ENCODE measurements at places on chromosomes 3 and 15.

GRCh38 chr3:194118920-194119319 lies 17.0 kb upstream of the HES1 start:
- DNase-seq = no peak

DNA sequence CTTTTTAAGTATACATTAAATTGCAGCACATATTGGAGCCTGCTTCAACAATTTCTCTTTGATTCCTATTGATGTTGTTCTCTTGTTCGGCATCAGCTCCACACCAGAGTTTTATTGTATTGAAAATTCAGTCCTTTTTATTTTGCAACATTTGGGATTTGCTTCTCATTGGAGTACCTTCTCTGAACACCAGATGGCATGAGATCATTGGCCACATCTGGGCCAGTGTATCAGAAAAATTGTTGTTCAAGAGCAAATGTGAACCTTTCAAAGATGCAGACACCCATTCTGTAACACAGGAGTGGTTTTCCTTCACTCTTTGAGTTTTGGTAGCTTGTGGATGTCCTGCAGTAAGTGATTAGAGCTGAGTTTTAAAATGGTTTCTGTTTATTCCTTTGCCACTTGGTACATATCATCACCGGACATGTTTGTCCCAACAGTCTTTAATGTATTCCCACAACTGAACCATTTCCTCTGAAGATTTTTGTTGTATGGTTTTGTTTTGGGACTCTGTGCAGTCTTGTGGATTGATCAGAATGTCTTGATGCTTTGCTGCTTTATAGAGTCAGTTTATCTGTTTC lies 96.1 kb downstream of the MCTP2 start:
- DNase-seq = peak; percentile 3

DNA sequence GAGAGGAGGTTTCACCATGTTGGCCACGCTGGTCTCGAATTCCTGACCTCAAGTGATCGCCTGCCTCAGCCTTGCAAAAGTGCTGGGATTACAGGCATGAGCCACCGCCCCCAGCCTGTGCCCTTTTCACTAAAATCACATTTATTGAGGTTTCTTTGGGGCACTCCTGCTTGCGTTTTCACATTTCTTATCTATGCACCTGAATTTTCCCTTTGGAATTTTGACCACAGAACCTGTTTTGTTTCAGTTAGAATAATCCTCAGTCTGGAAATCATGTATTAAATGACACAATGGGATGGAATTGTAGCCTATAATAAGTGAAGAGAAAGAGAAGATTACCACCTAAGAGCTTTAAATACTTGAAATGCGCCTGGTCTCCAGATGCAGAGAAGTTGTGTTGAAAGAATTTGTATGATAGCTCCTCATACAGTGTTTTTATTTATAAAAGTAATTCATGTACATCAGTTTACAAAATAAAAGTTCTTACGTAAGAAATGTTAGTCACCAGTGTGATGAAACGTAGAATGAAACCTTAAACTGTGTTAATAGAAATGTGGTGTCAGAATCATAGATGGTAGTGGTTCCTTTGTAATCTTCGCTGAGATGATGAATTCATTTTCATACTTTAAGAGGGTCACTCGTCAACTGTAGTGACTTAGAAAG lies 107.0 kb downstream of the TCF12 start:
- peak; percentile 28 for DNase-seq

DNA sequence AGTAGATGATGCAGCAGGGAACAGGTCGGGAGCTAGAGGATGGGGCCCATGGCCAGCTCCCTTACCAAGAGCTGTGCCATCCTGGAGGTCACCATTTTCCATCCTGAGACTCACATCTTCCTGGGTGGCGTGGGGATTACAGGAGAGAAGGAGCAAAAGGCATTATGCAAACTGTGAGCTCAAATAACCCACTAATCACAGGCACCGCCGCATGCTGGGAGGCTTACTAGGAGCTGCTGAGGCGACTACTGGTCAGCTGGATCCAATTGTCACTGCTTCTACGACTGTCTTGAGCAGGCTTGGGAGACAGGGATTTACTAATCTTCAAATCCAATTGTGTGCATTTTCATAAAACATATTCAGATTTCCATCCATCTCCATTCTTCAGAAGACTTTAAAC lies 12.5 kb upstream of the KBTBD12 start:
- no peak for DNase-seq

Data from skeletal muscle cell (primary cell).